ENCODE measurements at places on chromosomes 2 and 18.

- DNase-seq, result no peak
Observed at GRCh38 chr18:35789543-35789942, 182.9 kb upstream of the RMP24 start.

DNA sequence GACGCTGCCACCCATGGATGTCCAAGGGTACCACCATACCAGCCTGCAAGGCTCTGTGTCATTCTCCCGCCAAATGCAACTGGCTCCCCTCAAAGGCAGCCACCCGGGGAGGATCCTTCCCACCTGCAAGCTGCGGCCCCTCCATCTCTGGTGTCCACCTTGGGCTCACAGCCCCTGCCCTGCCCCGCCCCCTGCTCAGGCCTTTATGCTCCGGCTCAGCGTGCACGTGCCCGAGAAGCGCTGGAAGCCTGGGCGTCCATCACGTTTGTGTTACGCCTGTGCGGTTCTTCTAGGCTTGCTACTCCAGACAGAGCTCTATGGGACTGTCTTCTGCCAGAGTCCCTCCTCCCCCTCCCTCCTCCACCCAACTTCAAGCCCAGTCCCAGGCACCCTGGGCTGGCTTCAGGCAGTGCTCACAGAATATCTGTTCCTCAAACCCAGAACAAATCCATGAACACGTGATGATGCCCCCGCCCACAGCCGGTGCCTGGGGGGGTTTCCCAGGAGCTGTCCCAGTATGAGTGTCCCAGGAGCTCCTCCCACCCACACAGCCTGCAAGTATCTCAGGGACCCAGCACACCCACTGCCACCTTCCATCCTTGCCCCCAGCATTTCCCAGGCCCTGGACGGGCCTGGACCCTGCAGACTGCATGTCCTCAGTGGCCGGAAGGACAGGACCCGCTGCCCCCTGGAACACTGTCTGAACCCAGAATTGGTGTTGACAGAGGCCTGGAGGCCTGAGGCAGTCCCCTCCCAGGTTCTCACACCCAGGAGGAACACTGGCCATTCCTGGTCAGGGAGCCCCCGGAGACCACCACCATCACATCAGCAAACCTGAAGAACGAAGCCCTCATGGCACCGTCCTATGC lies 30.3 kb downstream of the KIF1A start:
- no peak for DNase-seq

- no peak for DNase-seq
Observed at GRCh38 chr18:8943900-8944870, 158.3 kb upstream of the NDUFV2 start.

DNA sequence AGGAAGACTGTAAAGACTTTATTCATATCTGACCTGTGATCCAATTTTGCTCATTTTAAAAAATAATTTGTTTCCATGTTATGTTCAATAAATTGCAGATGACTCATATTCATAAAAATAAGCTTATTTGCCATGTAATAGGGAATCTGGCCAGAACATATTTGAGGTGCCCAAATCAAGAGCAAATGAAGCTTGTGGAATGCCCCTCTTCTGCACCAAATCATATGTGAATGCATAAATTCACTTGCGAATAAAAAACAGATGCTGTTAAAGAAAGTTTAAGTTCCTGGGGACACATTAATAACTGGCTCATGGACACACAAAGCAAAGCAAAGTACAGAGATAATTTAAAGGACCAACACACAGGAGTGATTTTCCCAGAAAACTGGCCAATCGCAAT lies 279.0 kb upstream of the CDH2 start:
- DNase-seq, result no peak

DNA sequence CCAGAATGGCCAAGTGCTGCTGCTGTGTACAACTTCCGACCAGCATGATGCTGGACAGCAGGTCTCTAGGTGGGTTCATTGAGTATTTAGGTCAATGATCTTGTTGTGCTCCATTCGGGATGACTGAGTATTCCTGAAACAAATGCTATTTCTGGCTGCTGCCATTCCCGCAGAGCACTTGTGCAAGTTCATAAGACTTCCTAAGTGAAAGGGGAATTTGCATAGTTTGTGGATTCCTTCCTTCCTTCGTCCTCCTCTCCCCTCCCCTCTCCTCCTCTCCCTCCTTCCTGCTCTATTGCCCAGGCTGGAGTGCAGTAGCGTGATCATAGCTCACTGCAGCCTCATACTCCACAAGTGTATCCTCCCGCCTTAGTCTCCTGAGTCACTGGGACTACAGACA lies 40.4 kb downstream of the LDLRAD4 start:
- no peak for DNase-seq
